ENCODE measurements at places on chromosomes 5 and 9.

DNA sequence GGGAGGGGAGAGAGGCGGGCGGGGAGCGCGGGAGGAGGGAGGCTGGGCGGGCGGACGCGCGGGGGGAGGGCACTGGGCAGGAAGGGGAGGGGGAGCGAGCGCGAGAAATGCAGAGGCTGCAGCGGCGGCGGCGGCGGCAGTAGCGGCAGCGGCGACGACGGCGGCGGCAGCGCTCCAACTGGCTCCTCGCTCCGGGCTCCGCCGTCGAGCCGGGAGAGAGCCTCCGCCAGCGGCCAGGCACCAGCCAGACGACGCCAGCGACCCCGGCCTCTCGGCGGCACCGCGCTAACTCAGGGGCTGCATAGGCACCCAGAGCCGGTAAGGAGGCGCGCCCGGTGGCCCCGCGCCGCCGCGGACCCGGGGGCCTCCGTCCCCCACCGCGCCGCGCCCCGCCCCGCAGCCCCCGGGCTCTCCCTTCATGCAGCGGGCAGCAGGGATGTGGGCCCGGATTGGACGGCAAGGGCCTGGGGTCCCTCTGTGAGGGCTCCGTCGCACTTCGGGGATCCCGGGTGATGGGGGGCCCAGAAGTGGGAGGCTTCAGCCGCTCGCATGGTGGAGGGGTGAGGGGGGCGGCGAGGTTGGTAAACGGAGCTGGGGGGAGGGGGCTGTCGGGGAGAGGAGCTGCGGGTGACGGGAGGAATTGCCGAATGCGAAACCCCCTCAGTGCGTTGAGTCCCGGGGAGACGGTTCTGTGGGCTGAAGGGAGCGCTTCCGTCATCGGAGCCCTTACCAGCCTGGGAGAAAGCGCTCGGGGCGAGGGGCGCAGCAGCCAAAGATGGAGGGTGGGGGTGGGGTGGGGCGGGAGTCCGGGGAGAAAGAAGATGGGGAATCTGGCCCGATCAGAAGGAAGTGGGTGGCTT lies at the start of gene BASP1:
TSS of gene BASP1 (plus strand) at position 139 of the 860 bp plus-strand sequence. CDS start 57,586 bp downstream, outside the sequence.
- no peak for DNase-seq

DNA sequence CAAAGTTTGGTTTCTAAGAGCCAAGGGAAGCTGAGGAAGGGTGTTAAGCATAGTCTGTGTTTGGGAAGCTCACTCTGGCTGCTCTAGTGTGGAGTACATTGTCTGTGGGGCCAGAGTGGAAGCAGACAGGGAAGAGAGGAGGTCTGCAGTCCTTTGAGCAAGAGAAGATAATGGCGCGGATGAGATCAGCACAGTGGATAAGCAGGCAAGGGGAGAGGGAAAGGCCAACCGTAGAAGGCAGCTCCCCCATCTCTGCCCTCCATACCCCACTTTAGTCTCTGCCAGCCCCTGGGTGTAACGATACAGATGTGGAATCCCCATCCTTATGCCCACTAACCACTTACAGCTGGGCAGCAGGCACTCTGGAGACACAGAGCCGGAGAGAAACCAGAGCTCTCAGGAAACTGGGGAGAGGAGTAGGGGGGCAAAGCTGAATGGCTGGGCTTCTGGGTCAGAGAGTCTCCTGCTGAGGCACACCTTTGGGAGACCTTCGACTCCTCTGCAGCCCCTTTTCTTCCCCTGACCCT lies 75.0 kb downstream of the SLIT3 start:
- DNase-seq: no peak

DNA sequence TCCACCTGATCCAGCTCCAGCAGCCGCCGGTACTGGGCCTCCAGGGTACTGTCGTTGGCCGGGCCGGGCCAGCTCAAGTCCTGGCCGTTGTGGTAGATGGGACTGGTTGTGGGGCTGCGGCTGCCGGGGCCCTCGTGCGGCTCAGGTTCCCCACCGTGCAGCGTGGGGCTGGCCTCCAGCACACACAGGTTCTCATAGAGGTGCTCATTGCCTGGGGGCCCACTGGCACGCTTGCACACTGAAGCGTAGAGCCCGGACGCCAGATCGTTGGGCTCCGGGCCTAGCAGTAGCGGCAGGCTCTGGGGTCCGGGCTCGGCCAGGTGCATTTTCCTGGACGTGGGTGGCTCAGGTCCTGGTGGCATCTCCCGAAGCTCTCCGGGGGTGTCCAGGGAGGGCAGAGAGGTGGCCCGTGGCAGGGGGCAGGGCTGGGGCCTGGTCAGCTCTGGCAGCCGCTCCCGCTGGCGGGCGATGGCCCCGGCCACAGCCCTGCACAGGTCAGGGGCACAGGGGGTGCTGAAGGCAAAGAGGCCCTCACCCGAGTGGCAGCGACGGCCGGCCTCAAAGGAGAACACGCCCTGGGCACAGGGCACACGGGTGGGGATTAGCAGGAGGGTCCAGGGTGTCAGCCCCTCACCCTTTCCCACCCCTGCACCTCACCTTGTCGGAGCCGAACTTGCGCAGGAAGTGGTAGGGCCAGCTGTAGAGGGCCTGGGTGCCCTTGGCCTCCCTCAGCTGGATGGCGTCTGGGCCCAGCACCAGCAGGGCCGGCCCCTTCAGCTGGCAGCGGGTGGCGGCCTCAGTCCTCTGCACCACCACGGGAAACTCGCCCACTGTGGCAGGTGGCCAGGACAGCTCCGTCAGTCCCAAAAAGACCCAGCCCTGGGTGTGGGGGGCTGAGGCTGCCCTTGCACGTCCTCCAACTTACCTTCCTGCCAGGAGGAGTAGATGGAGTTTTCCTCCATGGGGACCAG lies 5.3 kb downstream of the DOK3 start:
- DNase-seq: no peak

DNA sequence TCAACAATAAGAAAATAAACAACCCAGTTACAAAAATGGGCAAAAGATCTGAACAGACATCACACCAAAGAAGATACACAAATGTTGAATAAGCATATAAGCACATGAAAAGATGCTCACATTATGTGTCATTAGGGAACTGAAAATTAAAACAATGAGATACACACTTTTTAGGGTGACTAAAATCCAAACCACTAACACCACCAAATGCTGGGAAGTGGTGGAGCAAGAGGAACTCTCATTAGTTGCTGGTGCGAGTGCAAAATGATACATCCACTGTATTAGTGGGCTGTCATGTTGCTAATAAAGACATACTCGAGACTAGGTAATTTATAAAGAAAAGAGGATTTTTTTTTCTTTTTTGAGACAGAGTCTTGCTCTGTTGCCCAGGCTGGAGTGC lies 329.1 kb downstream of the TMEM38B start:
- DNase-seq: no peak

DNA sequence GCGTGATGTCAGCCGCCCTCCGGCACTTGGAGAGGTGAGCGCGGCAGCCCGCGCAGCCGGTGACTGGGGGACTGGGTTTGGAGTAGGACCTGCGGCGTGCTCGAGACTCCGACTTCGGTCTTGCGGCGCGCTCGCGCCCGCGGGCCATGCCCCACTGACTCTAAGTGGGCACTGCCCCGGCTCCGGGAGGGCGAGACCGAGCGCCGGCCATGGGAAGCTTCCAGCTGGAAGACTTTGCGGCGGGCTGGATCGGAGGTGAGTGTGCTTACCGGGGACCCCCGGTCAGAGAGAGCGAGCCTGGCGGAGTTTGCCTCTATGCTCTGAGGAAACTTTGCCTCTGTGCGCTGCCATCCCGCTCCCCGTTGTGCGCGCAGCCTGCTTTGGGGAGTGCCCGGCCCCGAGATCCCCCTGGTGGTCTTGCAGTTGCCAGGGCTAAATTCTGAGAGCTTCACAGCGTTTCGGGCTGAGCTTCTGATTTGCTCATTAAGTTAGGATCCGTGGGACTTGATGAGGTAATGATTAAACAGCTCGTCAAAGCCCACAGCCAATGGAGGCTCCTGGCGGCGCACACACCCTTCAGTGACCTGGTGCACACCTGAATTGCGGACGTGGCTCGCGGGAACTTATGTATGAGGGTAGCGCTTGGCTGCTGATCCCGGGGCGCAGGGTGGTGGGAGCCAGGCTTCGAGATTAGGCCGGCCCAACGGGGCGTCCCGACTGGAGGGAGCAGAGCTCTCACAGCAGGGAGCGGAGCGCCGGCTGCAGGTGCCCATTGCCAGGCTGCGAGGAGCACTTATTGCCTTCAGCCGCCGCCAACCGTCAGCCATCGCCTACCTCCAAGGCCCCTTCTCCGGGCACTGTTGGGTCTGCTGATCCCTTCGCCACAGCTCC lies at the start of gene SLC25A48:
TSS of gene SLC25A48 (plus strand) at position 25 of the 891 bp plus-strand sequence. CDS start at position 210, 185 bp downstream.
- DNase-seq: no peak

GRCh38 chr5:100623719-100624118 lies 88.5 kb downstream of the FAM174A start:
- DNase-seq: no peak

DNA sequence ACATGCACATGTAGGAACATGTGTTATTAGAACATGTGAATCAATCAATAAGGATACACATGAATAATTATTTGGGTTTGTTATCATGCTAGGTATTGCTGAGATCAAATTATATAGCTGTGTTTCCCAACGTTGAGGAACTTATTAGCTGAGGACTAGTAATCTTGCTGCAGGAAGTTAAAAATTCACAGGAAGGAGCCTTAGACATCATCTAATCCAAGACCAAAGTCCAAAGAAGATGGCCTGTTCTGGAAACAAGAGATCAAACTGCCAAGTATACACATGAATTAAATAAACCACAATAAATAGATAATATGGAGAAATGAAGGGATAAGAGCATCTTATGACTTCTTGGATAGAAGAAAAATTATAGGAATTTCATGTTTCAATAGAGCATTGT lies 19.9 kb downstream of the POU5F2 start:
- DNase-seq: no peak

- DNase-seq: no peak
Observed at GRCh38 chr5:74477761-74478160, 162.8 kb downstream of the ENC1 start.

DNA sequence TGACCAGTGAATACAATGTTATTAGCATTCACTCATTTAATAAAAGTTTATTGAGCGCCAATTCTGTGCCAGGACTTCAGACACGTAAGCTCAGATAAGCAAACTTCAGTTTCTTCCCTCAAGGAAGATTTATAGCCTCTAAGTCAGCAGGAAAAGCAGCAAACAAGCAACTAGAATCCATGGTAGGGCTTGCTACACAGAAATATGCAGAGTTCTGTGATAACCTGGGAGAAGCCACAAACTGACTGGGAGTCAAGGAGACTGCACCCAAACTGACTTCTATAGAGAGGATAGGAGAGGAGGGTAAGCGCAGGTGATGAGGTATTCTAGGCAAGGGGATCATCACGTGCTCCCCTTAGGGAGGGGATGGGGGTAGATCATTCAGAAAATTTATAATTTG lies 1.4 kb upstream of the OGN start:
- DNase-seq: no peak

GRCh38 chr5:75460942-75461610 lies 50.4 kb downstream of the CERT1 start:
- DNase-seq: no peak

DNA sequence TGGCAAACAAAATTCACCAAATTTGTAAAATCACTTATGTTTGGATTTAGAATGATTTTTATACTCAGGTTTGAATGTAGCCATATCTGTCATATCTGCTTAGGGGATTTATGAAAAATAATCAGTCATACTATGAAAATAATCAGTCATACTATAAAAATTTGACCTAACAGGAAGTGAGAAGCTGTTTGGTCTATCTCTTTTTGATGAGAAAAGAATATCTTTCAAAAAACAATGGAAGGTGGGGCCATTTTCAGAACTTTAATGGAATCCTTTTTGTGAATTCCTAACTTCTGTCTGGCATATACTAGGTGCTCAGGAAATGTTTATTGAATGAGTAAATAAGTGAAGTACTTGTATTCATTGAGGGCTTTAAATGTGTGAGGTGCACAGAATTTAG lies 70.1 kb downstream of the CWC27 start:
- DNase-seq: no peak

DNA sequence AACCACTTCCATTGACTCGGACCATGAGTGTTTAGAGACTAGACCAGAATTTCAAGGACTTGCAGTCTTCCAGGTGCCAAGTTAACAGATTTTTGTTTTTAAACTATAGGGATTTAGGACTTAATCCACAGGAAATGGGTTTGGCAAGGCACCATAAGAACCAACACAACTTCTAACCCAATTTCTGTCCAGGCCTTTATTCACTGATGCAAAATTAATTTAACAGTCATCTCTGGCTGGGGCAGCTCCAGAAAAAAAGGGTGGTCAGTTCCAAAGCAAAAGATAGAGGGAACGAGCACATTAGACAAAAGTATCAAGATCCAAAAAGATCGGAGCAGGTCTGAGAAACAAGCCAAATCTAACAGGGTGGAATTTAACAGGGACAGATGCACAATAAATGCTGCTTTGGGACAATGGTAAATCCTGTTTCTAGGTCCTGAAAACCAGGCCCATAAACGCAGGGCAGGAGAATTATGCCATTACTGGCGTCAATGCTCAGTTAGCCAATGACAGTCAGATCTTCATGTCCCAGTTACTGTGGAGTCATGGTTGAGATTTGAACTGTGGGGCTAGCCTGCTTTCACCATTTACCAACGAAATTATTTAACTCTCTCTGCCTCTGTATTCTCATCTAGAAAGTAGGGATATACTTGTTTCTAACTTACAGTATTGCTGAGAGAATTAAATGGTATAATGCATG lies 590.8 kb upstream of the BRINP1 start:
- no peak for DNase-seq

GRCh38 chr9:136136127-136136925 lies 17.7 kb upstream of the TMEM250 start:
- DNase-seq: no peak

GRCh38 chr5:66963559-66963971 lies 233.0 kb downstream of the CD180 start:
- no peak for DNase-seq

GRCh38 chr5:91366551-91366950 lies 16.6 kb downstream of the ARRDC3 start:
- no peak for DNase-seq

- no peak for DNase-seq
Observed at GRCh38 chr5:73180566-73180965, 7.6 kb downstream of the TMEM174 start.

GRCh38 chr9:79116041-79116440 lies 455.7 kb upstream of the TLE4 start:
- no peak for DNase-seq

DNA sequence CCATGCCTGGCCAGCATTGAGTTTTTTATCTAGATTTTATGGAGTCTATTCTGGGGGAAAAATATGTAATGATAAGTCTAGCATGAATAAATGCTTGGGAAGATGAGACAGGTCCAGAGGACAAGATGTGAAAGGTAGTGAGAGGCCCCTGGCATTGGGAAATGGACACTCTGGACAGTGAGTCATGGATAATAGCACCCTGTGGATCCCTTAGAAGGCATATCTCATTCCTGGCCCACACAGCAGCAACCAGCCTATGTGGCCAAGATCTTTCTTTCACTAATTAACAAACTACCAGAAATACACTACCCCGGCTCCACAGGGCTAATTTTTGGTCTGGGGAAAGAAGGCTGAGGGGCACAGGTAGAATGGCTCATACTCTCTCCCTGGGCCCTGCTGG lies 356.1 kb downstream of the TRIM32 start:
- no peak for DNase-seq
